Small intestine (tissue), 16 donors: ENCODE measurements at places on chromosomes 13 and 19. TPM values are rescaled to one million over a fixed set of nuclear protein-coding genes. Genes with fewer than 3 reads are reported as not detected.

DNA sequence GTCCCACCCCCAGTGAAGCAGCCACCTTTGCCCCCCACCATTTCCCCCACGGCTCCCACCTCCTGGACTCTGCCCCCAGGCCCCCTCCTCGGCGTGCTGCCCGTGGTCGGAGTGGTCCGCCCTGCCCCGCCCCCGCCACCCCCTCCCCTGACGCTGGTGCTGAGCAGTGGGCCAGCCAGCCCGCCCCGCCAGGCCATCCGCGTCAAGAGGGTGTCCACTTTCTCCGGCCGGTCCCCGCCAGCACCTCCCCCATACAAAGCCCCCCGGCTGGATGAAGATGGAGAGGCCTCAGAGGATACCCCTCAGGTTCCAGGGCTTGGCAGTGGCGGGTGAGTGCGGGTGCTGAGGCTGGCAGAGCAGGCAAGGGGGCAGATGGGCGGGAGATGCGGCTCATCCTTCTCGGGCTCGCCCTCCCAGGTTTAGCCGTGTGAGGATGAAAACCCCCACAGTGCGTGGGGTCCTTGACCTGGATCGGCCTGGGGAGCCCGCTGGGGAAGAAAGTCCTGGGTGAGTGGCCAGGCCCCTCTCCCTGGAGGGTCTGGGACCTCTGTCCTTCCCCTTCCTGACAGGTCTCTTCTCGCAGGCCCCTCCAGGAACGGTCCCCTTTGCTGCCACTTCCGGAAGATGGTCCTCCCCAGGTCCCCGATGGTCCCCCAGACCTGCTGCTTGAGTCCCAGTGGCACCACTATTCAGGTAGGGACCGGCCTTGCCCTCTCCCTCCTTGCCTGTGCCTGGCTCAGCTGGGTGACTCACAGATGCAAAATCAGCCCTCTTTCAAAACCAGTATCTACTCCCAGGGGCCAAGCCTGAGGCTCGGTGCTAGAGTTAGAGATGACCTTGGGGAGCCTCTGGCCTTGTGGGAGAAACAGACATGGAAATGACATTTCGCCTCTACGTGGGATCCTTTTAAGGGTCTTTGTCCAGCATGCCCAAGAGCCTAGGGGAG is 8.8 kb downstream of the IGFLR1 start:
- no peak for DNase-seq

GRCh38 chr13:24128112-24128511 is 32.4 kb upstream of the SPATA13 start:
- no peak for DNase-seq

DNA sequence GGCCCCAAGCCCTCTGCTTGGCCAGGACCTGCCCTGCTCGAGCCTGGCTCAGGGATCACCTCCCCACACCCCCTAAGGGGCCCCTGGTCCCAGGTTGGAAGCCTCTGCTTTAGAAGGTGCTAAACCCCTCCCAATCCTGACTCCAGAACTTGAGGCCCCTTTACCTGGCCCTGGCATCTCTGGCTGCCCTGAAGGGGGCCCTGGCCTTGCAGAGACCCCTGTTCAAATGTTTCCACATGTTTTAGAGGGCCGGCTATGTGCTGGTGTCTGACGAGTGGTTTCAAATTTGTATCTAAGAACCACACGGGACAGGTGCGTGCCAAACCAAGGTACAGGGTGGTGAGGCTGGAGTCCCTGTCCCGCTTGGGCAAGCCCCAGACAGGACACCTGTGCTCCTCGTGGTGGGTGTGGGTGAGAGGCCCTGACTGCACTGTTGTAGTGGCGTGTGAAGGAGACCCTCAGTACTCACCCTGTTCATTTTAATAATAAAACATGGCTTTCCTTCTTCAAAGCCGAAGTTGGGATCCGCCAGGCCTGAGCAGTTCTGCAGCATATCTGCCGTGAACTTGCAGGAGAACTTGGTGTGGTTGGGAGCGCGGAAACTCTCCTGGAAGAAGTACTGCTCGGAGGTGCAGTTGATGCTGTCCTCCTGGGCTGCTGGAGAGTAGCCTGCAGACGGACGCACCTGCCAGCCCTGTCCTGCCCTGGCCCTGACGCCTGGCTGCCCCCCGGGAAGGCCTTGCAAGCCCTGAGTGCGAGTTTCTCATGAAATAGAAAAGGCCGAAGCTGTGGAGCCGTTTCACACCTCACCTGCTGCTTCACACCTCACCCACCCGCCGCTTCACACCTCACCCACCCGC is 5.4 kb downstream of the ATP4B start:
- DNase-seq, result no peak

GRCh38 chr19:32268381-32268780 is 77.0 kb upstream of the ZNF507 start:
- DNase-seq, result no peak

DNA sequence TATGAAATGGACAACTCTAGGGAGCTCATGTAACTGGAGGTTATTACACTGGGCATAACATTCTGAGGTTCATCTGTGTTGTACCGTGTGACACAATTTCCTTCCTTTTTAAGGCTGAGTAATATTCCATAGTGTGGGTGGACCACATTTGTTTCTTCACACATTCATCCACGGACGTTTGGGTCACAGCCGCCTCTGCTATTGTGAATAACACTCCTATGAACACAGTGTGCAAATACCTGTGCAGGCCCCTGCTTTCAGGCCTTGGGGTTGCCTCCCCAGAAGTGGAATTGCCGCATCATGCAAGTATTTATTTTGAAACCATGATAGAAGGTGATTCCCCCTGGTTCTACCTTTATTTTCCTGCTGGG is 63.4 kb upstream of the MCF2L start:
- no peak for DNase-seq

GRCh38 chr19:41870401-41870873 is 6.6 kb upstream of the CD79A start:
- DNase-seq, result peak; percentile 74

GRCh38 chr19:16420781-16421386 is 50.9 kb downstream of the EPS15L1 start:
- DNase-seq, result peak; percentile 31

DNA sequence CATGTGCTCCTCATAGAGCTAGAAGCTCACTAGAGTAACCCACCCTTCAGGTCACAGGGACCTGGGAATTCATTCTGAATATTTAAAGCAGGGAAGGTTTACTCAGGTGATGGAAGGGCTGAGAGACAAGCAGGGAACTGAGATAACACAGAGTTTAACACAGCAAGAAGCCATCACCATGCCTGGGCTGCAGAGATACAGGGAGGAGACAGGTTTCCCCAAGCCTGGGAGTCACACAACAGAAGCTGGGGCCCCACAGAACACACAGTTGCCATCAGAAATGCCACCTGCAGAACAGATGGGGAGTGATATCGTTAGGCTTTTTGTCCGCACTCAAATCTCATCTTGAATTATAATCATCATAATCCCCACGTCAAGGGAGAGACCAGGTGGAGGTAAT is 7.9 kb upstream of the CYSLTR2 start:
- no peak for DNase-seq

TMEM238 gene
- 9.4 TPM for polyA plus RNA-seq

TPTE2 gene
- polyA plus RNA-seq, result 0.18 TPM

RNF113B gene
- polyA plus RNA-seq, result not detected

ANGPTL8 gene
- not detected for polyA plus RNA-seq

SYNE4 gene
- 16.0 TPM for polyA plus RNA-seq
